Naive B cell (primary cell): ENCODE measurements at places on chromosomes 16 and 17. TPM values are rescaled to one million over a fixed set of nuclear protein-coding genes. Genes with fewer than 3 reads are reported as not detected.

Gene GDPD3
- polyA plus RNA-seq: not detected

- no peaks in the 10 kb centered on the region for H3K27me3 ChIP-seq
- no peak for DNase-seq
- peaks cover 32% of the 10 kb centered on the region for H3K4me1 ChIP-seq
- no peak overlapping the region for H3K27ac ChIP-seq
- H3K4me3 ChIP-seq: no peak overlapping the region
Observed at GRCh38 chr17:62067165-62068145, 2.4 kb upstream of the MED13 start.

Gene OTOP3
- not detected for polyA plus RNA-seq

GRCh38 chr16:58850019-58850677 is 116.0 kb upstream of the GOT2 start:
- no peak overlapping the region for H3K4me3 ChIP-seq
- no peaks in the 10 kb centered on the region for H3K36me3 ChIP-seq
- no peak overlapping the region for H3K27ac ChIP-seq
- DNase-seq: no peak

GRCh38 chr17:2181897-2182448 is 121.6 kb downstream of the SMG6 start:
- no peak overlapping the region for H3K4me3 ChIP-seq
- peaks cover 15% of the 10 kb centered on the region for H3K36me3 ChIP-seq
- no peaks in the 10 kb centered on the region for H3K27me3 ChIP-seq
- no peak overlapping the region for H3K27ac ChIP-seq
- no peaks in the 10 kb centered on the region for H3K4me1 ChIP-seq

DNA sequence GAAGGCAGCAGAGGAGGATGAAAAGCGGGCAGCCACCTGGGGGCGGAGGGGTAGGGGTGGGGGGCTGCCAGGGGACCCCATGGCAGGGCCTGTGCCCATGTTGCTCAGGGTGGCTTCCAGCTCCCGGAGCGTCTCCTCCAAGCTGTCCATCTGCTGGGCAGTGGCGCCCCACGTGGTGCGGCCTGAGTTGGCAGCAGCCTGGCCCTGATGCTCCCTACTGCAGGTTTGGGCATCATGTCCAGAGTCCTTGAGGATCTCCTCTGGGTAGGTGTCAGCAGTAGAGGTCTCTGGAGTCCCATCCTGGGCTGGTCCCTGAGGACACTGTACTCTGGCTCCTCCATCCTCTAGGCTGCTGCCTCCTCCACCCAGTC is 60.9 kb downstream of the SRCIN1 start:
- H3K4me3 ChIP-seq: no peak overlapping the region
- DNase-seq: no peak
- peaks cover 14% of the 10 kb centered on the region for H3K27me3 ChIP-seq
- no peaks in the 10 kb centered on the region for H3K36me3 ChIP-seq

Gene PMFBP1
- polyA plus RNA-seq: not detected

Gene SLC9A5
- polyA plus RNA-seq: not detected
